ENCODE measurements at places on chromosomes 6 and 20. TPM values are rescaled to one million over a fixed set of nuclear protein-coding genes. Genes with fewer than 3 reads are reported as not detected.

Gene POPDC3
- 45.1 TPM for total RNA-seq

Gene BHLHE23
- total RNA-seq, result not detected

DNA sequence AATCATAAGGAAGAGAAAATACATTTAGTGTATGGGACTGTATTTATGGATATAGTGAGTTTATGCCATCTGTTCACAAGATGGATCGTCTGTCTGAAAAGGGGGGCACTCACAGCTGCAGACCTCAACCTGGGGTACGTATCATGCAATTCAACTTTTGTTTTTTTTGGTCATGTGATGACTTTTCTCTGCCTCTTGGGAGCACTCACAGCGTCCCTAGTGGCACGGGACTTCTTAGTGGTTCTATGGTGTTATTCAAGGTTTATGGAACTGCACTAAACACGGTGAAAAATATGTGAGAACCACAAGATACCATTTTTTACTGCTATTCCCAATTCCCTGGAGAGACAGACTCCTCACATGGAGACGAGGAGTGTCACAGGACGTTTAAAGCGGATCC is 60.4 kb upstream of the MPC1 start:
- H3K36me3 ChIP-seq, result peaks cover 20% of the 10 kb centered on the region
- no peak overlapping the region for H3K4me3 ChIP-seq
- H3K27me3 ChIP-seq, result no peaks in the 10 kb centered on the region
- DNase-seq, result no peak

DNA sequence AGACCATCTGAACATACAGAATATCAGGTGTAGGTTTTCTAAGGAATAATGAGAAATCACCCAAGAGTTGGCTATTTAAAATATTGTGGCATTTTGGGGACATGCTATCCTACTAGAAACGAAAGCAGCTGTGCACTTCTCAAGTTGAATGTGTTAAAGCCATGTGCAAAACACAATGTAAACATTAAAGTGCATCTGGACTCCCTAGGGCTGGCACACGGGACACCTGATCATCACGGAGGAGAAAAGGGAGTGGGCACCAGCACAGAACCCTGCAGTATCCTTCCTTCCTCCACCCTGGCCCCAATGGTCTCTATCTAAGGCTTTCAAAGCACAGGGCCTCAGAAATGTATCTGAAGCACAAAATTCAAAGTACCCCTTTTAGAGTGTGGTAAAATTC is 94.3 kb downstream of the INSM1 start:
- peaks cover 16% of the 10 kb centered on the region for H3K4me1 ChIP-seq
- no peaks in the 10 kb centered on the region for H3K27me3 ChIP-seq
- no peak overlapping the region for H3K27ac ChIP-seq
- no peak for DNase-seq

DNA sequence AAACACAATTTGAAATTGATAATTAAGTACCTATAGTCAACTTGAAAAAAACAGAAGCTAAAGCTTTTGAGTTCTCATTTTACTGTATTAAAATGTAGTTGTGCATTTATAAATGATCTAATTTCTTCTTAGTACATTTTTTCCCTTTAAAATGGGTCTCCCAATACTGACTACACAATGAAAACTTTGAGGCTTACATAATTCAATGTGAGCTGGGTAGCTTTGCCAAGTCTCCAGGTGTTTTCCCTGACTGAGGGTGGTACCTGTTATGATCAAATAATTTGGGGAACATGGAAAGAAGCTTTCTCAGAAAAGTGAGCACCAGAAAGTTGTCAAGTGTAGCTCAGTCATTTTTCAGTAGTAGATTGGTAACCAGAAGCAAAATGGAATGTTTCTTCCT is 74.3 kb downstream of the ARMC2 start:
- no peaks in the 10 kb centered on the region for H3K36me3 ChIP-seq
- H3K27me3 ChIP-seq, result no peaks in the 10 kb centered on the region
- no peak overlapping the region for H3K27ac ChIP-seq
- H3K4me3 ChIP-seq, result no peak overlapping the region
- H3K4me1 ChIP-seq, result peaks cover 10% of the 10 kb centered on the region

DNA sequence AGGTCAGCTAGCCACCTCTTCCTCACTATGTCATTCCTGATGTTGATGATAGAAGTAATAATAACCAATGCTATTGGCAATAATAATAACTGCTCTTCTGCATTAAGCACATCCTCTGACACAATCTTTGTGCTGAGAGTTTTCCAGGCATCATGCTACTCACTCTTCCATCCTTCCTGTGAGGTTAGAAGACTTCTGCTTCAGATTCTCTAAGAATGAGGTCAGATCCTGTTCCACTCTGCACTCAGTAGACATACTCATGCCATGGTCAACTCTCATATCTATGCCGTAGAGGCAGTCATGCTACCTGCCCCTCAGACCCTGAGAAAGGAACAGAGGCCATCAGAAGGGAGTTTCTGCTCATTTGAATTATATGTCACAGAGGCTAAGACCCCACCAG is 98.1 kb upstream of the TOP1 start:
- no peaks in the 10 kb centered on the region for H3K27me3 ChIP-seq
- H3K4me3 ChIP-seq, result no peak overlapping the region
- H3K36me3 ChIP-seq, result no peaks in the 10 kb centered on the region
- H3K27ac ChIP-seq, result no peak overlapping the region
- no peaks in the 10 kb centered on the region for H3K4me1 ChIP-seq

GRCh38 chr6:36682328-36683144 is 4.0 kb downstream of the CDKN1A start:
- H3K27me3 ChIP-seq, result no peaks in the 10 kb centered on the region
- peaks cover 33% of the 10 kb centered on the region for H3K4me1 ChIP-seq
- peak; percentile 54 for DNase-seq
- peak overlapping the region; percentile 53 for H3K27ac ChIP-seq

GRCh38 chr6:157278171-157278570 is 45.1 kb downstream of the TMEM242 start:
- DNase-seq, result no peak
- no peak overlapping the region for H3K4me3 ChIP-seq
- H3K36me3 ChIP-seq, result no peaks in the 10 kb centered on the region
- H3K27me3 ChIP-seq, result no peaks in the 10 kb centered on the region

GRCh38 chr6:53284901-53285300 is 63.8 kb downstream of the ELOVL5 start:
- no peaks in the 10 kb centered on the region for H3K27me3 ChIP-seq
- no peak overlapping the region for H3K4me3 ChIP-seq

DNA sequence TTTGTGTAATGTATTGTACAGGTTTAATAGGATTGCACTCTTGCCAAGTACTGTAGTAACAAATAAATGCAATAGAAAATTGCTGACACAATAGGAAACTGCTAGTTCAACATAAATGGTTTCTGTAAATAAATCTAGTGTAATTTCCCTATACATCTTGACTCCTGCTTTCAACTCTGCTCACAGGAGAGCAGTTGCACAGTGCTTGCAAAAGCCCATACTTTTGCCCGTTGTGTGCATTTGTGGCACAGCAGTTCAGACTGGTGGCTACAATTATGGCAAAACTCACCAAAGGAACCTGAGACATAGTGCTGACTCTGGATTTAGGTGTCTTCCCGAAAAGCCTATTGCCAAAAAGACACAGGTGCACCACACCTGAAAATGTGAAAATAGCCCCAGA is 953.3 kb upstream of the SLC35B3 start:
- H3K4me1 ChIP-seq, result no peaks in the 10 kb centered on the region
- DNase-seq, result no peak
- H3K27me3 ChIP-seq, result no peaks in the 10 kb centered on the region
- no peak overlapping the region for H3K4me3 ChIP-seq
- H3K36me3 ChIP-seq, result no peaks in the 10 kb centered on the region

DNA sequence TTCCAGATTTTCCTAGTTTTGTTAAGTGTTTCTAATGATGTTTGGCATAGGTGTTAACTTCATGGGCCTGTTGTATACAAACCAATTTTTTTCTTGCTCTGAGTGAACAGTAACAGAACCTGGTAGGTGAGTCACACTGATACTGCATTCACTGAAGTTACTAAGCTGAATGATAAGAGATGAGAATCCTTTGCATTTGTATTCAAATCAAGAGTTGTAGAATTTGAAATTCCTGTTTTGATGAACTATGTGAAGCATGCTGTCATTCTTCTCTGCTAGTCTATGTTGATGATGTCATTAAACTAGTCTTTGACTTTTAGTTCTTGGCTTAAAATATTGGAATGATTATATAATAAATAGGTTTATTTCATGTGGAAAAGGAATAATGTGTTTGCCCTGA is 37.9 kb downstream of the PTPRA start:
- no peak overlapping the region for H3K27ac ChIP-seq
- H3K4me3 ChIP-seq, result no peak overlapping the region
- H3K36me3 ChIP-seq, result no peaks in the 10 kb centered on the region
- no peaks in the 10 kb centered on the region for H3K4me1 ChIP-seq

GRCh38 chr6:90319044-90319443 is 22.4 kb upstream of the BACH2 start:
- H3K27me3 ChIP-seq, result peaks cover 37% of the 10 kb centered on the region
- H3K36me3 ChIP-seq, result no peaks in the 10 kb centered on the region
- H3K4me3 ChIP-seq, result no peak overlapping the region
- no peak overlapping the region for H3K27ac ChIP-seq
- no peaks in the 10 kb centered on the region for H3K4me1 ChIP-seq

DNA sequence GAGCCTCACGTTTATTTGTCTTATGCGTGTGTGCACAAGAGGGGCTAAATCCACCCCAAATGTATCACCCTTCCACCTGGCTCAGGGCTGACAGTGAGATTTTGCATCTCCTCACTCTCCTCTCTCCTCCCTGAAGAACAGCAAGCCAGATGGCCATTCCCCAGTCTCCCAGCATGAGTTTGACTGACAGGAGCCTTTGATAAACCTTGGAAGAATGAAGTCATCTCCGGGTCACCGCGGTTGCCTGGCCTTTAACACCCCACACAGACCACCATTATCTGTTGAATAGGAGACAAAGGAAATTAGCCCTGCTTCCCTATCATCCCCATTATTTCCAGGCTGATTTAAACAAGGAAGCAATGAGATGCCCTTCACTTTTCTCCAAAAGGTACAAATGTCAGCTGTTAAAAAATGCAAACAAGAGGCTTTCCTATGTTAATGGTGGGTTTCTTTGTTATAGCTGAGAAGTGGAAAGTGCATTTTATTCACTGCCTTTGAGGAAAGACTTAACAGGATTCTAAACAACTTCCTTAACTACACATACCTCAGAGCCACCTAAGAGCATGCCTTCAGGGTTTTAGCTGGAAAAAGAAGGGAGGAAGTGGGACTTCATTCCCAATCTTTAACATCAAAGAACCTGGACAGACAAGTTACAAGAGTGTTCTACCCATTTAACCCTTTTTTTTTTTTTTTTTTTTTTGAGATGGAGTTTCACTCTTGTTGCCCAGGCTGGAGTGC is 524.8 kb upstream of the ID4 start:
- H3K36me3 ChIP-seq, result no peaks in the 10 kb centered on the region
- H3K27me3 ChIP-seq, result no peaks in the 10 kb centered on the region
- DNase-seq, result no peak
- no peak overlapping the region for H3K27ac ChIP-seq

- no peak overlapping the region for H3K4me3 ChIP-seq
- no peaks in the 10 kb centered on the region for H3K27me3 ChIP-seq
- DNase-seq, result no peak
- H3K27ac ChIP-seq, result no peak overlapping the region
- H3K36me3 ChIP-seq, result no peaks in the 10 kb centered on the region
- H3K4me1 ChIP-seq, result no peaks in the 10 kb centered on the region
Observed at GRCh38 chr6:79802657-79803300, 144.6 kb downstream of the ELOVL4 start.

Gene COX4I2
- not detected for total RNA-seq

GRCh38 chr6:28725890-28726348 is 197.9 kb downstream of the TRIM27 start:
- peaks cover 4% of the 10 kb centered on the region for H3K27me3 ChIP-seq
- no peak for DNase-seq
- H3K36me3 ChIP-seq, result no peaks in the 10 kb centered on the region
- H3K27ac ChIP-seq, result no peak overlapping the region

Data from GM23248 (cell line).